Stimulated activated CD4-positive, alpha-beta T cell treated with anti-CD3 and anti-CD28 coated beads, Interleukin-1b, Interleukin-23, amount 100 ng/mL, for 4 hours (primary cell): ENCODE measurements at places on chromosomes 6 and 20.
A peak's percentile ranks its signal among the peaks of the same experiment; 100 is the strongest.

GRCh38 chr6:50089911-50090310 lies 40.2 kb upstream of the DEFB112 start:
- no peak for DNase-seq

- peak; percentile 27 for DNase-seq
Measured at GRCh38 chr6:7390226-7390878, 744 bp downstream of the RIOK1 start.

DNA sequence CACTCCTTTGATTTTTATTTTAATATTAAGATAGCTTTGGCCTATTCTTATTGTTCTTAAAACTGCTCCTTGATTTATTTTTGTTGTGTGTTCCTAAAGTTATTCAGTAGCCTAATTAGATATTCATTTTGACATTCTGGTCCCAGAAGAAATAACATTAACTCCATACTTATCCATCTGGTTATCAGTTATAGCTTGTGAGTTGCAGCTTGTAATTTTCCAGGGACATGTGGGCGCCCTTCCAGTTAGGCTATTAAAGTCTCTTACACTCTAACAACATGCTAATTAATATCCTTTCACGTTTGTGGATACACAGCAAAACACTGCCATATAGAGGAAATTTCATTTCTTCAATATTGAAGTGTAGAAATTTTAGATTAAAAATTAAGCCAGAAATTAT lies 987.5 kb downstream of the HACE1 start:
- DNase-seq = no peak

- no peak for DNase-seq
Measured at GRCh38 chr20:34579979-34580940, 21.7 kb downstream of the MAP1LC3A start.

GRCh38 chr6:90284236-90285041 lies 12.2 kb downstream of the BACH2 start:
- DNase-seq = peak; percentile 33

DNA sequence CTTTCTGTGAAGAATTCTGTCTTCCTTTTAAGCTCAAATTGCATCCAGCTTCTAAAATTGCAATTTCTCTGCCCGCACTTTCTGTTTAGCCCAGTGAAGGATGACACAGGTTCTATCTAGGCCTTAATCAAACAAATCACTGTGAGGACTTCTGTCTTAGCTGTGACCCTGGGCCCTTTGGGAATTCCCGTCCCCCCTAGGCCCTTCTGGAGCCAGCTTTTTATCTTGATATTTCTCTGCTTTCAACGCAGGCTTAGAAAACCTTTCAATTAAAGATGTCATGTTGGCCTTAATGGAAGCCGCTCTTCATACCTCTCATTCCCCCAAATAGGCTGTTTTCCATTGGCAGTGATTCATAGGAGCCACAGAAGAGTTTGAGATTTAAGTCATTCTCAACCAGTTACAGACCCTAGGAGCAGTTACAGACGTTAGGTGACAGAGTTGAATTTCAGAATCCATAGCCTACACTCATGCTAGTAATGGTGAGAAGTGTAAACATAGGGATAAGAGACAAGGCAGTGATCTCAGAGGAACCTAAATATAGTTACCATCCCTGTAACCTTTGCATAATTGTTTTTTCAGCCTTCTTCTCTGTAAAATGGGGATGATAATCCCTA lies 74.8 kb upstream of the FLRT3 start:
- no peak for DNase-seq

DNA sequence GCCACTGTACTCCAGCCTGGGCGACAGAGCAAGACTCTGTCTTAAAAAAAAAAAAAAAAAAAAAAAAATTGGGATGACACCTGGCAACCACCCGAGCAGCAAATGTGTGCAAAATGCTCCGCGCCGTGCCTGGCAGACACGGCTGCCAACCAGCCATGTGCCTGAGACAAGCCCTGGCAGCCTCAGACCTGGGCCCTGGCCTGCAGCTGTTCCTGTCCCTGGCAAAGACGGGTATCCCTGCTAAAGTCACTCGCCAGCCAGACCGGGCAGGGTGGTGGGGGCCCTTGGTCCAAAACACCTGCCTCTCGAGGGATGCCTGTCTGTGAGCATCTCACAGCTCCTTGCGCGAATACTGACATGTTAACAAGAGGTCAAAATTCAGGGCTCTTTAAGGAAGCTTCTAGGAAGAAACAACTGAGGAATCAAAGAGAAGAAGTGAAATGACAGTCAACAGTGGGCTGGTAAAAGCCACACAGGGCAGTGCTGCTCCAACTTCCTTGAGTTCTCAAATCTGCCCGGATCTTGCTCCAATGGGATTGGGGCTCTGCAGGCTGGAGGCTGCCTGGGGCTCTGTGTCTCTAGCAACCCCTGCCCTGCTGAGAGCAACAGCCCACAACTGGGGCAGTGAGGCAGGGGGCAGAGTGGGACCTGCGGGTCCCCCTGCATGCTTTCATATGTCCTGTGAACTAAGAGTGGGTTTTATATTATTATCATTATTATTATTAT lies 53.4 kb downstream of the SYTL3 start:
- DNase-seq = no peak

DNA sequence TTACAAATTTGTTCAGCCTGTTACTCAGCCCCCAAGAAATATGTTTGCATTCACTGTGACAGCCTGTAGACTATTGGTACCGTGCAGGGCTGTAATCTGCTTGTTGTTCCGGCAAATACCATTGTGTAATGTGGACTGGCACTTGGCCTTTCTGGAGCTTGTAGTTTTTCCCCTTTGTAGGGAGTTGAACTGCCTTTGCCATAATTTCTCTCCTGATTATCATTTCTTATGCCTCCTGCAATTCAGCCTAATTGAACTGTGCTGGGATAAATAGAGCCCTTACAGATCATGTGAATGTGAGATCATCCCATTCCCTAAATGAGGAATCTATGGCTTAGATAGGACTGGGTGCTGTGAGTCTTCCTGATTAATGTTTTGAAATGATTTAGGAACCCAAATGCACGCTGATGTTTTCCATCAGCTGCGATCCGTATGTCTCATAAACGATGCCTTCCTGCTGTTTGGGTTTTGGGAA lies 185.1 kb downstream of the JARID2 start:
- DNase-seq = no peak

- no peak for DNase-seq
Measured at GRCh38 chr6:37110500-37111461, 59.2 kb upstream of the PIM1 start.

DNA sequence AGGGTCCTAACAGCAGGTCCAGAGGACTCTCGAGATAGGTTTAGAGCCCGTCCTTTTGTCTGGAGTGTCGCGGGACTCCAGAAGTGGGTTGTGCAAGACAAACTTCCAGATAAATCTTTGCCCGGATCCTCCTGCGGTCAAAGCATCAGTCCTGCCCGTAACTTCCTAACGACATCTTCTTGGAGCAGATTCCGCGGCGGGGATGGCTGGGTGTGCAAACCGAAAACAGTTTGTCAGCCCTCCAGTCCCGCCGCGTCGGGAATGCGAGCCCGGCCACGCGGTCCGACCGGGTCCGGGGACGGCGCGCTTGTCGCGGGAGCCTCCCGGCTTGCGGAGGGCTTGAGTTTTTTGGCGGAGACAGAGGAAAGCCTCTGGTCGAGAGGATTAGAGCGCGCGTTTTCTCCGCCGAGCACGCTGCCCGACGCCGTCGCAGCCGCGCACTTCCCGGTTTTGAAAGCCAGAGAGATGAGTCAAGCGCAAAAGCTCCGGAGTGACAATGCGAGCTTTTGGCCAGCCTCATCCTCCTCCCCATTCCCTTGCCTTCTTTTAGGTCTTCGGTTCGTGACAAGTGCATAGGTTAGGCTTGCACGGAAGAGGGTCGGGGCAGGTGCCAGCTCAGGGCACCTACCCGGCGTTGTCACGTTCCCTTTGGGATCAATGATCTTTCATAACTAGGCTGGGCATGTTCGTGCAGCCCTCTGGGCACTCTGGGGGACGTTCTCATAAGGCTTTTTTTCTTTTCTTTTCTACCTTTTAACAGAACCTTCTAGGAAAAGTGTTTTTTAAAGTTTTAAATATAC lies 91.3 kb upstream of the PRDM1 start:
- peak; percentile 45 for DNase-seq

DNA sequence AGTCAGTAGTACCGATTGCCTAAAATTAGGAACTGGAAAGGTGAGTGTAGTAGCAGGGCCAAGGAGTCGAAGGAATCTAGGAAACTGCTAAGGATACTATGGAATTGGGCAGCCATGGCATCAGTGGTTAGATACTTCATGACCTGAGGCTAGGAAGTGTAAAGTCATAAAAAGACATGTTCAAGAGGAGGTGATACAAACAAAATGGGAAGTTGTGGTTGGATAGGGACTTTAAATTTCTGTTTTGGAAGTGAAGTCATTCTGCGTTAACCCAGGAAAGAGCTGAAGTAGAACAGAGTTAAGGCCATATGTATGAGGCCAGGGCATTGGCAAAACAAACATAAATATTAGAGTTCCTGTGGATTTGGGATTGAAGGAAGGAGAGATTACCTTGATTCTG lies 88.6 kb upstream of the TMEM181 start:
- no peak for DNase-seq

GRCh38 chr20:37615340-37616109 lies 78.3 kb upstream of the CTNNBL1 start:
- DNase-seq = peak; percentile 36

GRCh38 chr6:89398762-89399525 lies 13.1 kb downstream of the RRAGD start:
- no peak for DNase-seq

DNA sequence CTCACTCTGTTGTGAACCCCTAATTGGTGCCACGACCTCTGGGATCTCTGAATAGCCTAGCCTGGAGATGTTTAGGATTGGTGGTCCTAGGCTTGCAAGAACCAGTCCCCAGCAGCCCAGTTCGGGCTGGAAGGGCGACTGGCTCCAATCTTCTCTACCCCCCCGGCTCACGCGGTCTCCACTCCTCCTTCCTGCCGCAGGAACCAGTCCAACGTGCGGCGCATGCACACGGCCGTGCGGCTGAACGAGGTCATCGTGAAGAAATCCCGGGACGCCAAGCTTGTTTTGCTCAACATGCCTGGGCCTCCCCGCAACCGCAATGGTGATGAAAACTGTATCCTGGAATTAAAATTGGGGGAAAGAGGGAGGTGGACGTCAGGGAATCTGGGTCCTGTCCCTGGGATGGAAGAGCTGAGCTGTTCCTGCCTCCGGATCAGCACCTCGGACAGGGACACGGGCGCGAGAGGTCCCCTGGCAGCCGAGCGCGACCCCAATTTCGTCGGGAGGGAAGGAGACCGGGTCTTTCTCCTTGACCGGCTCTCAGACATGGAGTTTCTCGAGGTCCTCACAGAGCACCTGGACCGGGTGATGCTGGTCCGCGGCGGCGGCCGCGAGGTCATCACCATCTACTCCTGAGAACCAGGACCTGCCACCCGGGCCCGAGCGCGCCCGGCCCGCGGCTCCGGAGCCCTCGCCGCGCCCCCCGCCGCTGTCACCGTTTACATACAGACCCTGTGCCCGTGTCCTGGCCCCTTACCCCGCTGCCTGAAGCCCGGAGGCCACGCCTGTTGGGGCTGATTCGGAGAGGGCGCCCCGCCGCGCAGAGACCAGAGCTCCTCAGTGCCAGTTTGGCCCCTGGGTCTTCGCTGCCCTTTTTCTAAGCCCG lies 28.2 kb downstream of the SLC12A5 start:
- no peak for DNase-seq

DNA sequence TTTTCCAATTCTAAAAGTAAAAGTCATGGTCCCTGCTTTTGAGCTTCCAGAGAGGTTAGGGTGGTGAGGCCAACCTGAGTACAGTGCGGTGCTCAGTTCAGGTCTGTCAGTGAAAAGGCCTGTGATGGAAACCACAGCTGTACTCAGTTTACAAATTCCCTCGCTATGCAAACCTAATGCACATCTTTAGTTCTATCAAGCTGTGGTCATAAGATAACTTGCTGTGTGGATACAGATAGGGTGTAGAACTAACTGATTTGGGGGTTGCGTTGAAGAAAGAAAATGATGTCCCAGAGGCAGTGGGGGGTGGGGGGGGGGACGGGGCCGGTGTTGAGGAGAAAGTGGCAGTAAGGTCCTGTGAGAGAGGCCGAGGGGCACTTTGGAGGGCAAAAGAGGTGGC lies 22.8 kb upstream of the MBOAT1 start:
- no peak for DNase-seq

DNA sequence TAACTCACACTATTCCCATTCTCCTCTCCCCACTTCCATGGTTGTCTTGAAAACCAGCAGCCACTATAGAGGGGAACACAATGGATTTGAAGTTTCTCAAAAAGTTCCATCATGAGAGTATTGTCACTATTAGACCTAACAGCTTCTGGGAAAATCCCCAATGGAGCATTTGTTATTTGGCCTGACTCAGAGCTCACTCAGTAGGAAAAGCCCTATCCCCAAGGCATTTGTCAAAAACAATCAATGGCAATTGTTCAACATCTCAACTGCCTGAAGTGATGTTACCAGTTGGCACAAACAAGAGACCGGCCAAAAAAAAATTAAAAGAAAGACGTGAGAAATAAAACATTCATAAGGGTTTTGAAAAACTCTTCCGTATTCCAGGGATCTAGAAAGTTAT lies 98.8 kb downstream of the MYLK4 start:
- DNase-seq = no peak

GRCh38 chr20:50017576-50018248 lies 34.9 kb downstream of the SNAI1 start:
- no peak for DNase-seq

DNA sequence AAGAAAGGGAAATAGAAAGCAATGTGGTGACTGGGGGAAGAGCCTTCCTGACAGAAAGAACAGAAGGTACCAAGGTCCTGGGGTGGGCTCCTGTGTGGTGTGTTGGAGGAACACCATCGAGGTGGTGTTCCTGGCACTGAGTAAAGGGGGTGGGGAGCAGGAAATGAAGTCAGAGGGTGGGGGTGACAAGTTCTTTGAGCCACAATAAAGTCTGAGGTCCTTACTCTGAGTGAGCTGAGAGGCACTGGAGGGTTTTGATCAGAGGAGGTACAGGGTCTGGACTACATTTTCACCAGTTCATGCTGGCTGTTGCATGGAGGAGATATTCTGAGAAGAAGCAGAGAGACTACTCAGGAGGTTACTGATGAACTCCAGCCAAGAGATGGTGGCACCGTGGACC lies 198.2 kb downstream of the GMPR start:
- no peak for DNase-seq

- no peak for DNase-seq
Measured at GRCh38 chr20:34083137-34083536, 28.9 kb downstream of the EIF2S2 start.

GRCh38 chr20:17109307-17109706 lies 117.5 kb upstream of the PCSK2 start:
- DNase-seq = no peak
